Naive thymus-derived CD4-positive, alpha-beta T cell (primary cell): ENCODE measurements at places on chromosomes 2 and 18. TPM values are rescaled to one million over a fixed set of nuclear protein-coding genes. Genes with fewer than 3 reads are reported as not detected.

DNA sequence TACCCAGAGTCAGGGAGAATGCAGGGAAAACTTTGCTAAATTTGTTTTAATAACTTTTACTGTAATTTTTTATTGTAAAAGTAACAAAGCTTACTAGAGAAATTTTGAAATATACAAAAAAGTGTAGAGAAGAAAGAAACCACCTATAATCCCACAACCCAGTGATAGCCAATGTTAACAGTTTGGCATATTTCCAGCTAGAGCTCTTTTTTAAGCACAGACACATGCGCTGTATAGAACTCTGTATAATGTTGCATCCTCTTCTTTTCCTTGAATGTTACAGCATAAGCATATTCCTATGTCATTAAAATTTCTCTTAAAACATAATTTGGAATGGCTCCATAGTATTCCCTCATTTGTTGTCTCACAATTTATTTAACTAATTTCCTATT, 37.4 kb upstream of the EPAS1 start:
- DNase-seq = no peak

GRCh38 chr18:28757466-28758008, 580.6 kb upstream of the CDH2 start:
- DNase-seq = no peak

DNA sequence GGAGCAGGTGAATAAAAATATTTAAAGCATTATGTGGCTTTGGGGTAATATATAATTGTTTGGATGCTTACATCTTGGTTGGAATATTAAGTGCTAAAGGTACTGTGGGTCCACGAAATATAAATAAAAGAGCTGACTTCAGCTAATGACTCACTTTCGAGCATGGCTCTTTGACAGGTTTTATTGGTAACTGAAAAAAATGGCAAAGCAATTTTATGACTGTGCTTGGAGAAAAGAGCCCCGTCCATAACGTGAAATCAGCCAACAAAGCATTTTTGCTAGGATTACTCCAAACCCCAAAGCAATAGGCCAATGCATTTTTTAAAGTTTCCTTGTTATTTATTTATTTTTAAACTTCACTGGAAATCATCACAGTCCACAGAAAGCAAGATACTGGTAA, 397.2 kb upstream of the CDH19 start:
- DNase-seq = no peak

- DNase-seq = no peak
Measured at GRCh38 chr2:195313962-195314361, 343.1 kb upstream of the SLC39A10 start.

GRCh38 chr2:154589514-154589913, 109.0 kb upstream of the KCNJ3 start:
- DNase-seq = no peak

DNA sequence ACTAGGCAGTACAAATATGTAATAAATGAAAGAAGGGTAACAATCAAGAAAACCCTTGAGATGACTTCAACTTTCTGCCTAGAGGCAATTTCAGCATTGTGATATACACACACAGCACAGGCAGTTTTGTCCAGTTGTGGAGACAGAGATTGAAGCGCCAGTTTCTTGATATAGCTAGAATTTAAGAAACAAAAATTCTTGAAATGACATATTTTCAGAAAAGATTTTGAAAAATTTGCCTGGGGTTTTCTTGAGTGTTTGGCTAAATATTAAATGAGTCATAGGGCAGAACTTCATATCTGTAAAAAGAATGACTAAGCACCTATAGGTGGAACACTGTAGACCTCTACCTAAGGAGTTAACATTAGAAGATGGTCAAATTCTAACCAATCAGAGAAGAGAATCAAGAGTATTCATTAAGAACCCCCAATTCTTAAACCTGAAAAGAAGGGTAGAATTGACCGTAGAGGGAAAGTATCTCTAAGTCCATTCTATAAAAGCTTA, 1266.8 kb upstream of the TMEFF2 start:
- no peak for DNase-seq

- DNase-seq = no peak
Measured at GRCh38 chr2:211455216-211455841, 898.9 kb downstream of the CPS1 start.

- DNase-seq = no peak
Measured at GRCh38 chr2:235679471-235679870, 185.6 kb downstream of the AGAP1 start.

- DNase-seq = peak; percentile 46
Measured at GRCh38 chr2:64767670-64768468, 114.2 kb upstream of the SERTAD2 start.

DNA sequence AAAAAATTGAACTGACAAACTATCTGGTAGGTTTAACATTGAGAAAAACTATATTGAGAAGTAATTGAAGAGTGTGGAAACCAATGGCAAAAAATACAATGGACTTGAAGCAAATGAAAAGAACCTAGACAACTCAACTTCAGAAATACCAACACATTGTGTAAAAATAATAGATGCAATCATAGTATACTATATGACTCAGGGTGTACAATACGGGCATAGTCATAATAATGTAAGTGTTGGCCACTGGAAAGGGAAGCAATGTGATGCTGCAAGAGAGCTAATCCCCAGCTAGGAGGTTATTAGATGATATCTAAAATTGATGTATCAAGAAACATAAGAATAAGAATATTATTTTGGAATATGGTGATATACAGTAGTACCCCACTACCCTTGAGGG, 45.3 kb downstream of the SMAD7 start:
- DNase-seq = no peak

- no peak for DNase-seq
Measured at GRCh38 chr2:213259266-213259665, 25.0 kb upstream of the SPAG16 start.

DNA sequence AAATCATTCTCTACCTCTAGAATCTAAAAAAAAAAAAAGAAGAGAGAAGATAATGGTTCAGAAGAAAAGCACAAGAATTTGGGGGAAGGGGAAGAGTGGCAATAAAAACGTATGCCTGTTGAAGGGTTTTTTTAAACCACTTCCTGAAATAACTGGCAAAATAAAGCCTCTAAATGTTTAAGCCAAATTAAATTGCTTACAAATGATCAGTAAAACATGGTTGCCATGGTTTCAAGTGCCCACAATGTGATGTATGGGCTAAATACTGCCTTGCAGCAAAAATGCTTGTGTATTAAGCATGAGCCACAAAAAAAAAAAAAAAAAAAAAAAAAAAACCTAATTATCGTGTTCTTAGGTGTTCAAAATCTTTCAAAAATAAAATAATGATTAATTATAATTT, 60.8 kb downstream of the RBM43 start:
- no peak for DNase-seq

- no peak for DNase-seq
Measured at GRCh38 chr2:168365094-168365621, 90.9 kb upstream of the CERS6 start.

GRCh38 chr2:70044290-70045040, 42.8 kb upstream of the PCBP1 start:
- DNase-seq = no peak

- no peak for DNase-seq
Measured at GRCh38 chr2:69280796-69281412, 106.1 kb downstream of the GFPT1 start.

DNA sequence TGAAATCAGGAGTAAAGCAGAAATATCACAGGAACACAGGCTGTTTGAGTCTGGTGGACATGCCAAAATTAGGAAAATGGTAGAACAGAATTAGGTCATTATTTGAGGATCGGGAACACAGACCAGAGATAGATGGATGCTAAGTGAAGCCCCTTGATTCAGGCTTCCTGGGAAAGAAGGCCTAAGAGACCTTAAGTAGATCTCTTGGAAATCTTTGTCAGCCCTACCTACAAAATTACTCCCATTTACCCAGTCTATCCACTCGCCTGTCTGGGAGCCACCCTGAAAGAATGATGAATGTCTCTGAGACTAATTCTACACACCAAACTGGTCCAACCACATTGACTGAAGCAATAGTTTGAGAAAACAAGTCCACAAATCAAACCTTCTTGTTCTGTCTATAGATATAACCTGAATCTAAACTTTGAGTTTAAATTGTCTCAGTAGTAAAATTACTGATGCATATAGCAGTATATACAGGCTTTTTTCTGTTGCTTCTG, 36.6 kb upstream of the TANK start:
- DNase-seq = no peak

DNA sequence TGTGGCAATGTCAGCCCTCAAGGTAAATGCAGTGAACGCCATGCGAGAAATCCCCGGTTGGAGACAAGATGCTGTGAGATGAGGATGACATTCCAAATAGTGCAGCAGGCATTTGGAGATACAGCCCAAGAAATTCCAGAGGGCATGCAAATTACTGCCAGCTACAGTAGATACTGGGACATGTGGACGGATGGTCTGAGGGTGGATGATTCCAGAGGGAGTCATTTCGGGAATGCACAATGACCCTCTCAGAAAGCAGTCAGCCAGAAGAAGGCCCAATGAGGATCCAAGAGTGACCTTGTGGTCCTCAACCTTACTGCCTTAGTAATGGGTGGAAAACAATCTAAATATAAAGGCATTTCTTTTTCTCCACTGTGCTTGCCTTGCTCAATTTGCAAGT, 111.3 kb downstream of the HNRNPLL start:
- DNase-seq = no peak

- no peak for DNase-seq
Measured at GRCh38 chr18:48824231-48824970, 126.4 kb downstream of the SMAD7 start.

DNA sequence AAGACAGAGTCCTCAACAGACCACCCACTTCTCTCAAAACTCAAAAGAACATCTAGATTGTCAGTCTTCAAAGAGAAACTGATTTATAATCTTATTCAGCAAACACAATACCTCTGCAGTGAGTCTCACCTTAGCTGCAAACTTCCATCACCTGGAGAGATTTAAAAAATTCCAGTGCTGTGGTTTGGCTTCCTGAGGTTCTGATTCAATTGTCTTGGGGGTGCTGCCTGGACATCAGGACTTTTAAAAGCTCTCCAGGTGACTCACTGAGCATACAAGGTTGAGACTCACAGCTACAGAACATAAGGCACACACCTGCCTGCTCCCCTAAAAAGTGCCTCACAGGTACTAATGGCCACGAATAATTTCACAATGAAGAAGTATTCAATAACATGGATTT, 40.3 kb downstream of the RNF152 start:
- DNase-seq = no peak

The NEURL3 gene
- not detected for polyA plus RNA-seq

The SP9 gene
- polyA plus RNA-seq = not detected

The GALR1 gene
- not detected for polyA plus RNA-seq

The RFTN2 gene
- polyA plus RNA-seq = 0.21 TPM

The COMMD1 gene
- polyA plus RNA-seq = 56.0 TPM

The PLGLB2 gene
- polyA plus RNA-seq = 0.37 TPM

The CAVIN2 gene
- not detected for polyA plus RNA-seq

The TCF4 gene
- 3.0 TPM for polyA plus RNA-seq

The RRM2 gene
- not detected for polyA plus RNA-seq

The EFR3B gene
- polyA plus RNA-seq = not detected

The RAX gene
- polyA plus RNA-seq = not detected

The RGPD8 gene
- polyA plus RNA-seq = 5.7 TPM

The ZNF638 gene
- polyA plus RNA-seq = 57.6 TPM

The ALK gene
- 0.13 TPM for polyA plus RNA-seq

The MAP2 gene
- polyA plus RNA-seq = 0.45 TPM

The ABCG8 gene
- polyA plus RNA-seq = 0.11 TPM
